ENCODE measurements at places on chromosomes 12 and 14.
A peak's percentile ranks its signal among the peaks of the same experiment; 100 is the strongest.

DNA sequence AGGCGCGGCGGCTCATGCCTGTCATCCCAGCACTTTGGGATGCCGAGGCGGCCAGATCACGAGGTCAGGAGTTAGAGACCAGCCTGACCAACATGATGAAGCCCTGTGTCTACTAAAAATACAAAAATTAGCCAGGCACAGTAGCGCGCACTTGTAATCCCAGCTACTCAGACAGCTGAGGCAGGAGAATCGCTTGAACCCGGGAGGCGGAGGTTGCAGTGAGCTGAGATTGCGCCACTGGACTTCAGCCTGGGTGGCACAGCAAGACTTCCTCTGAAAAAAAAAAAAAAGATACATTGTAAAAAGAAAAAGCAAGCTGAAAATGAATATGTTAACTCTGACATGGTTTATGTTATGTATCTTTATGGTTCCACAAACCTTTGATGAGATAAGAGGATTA is 33.6 kb downstream of the RPGRIP1 start:
- no peak for DNase-seq

GRCh38 chr12:26870491-26871419 is 37.8 kb upstream of the ITPR2 start:
- no peak for DNase-seq

- DNase-seq = no peak
Observed at GRCh38 chr12:46677749-46678148, 148.0 kb downstream of the SLC38A4 start.

DNA sequence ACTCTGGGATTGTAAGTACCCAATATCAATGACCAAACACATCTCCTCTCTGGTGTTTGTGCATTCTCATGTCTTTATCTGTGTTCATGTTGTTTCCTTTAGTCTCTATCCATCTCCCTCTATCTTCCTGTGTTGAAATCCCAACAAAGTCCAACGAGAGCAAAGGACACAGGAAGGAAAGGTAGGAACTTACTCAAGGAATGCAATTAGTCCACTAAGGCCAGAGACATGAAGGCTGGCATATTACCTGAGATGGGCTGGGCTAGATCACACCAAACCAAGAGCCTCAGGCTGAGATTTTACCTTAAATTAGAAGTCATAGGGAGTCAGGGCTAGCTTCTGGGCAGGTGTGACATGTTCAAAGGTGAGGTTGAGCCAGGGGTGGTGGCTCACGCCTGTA is 14.3 kb upstream of the LGALS3 start:
- DNase-seq = no peak

DNA sequence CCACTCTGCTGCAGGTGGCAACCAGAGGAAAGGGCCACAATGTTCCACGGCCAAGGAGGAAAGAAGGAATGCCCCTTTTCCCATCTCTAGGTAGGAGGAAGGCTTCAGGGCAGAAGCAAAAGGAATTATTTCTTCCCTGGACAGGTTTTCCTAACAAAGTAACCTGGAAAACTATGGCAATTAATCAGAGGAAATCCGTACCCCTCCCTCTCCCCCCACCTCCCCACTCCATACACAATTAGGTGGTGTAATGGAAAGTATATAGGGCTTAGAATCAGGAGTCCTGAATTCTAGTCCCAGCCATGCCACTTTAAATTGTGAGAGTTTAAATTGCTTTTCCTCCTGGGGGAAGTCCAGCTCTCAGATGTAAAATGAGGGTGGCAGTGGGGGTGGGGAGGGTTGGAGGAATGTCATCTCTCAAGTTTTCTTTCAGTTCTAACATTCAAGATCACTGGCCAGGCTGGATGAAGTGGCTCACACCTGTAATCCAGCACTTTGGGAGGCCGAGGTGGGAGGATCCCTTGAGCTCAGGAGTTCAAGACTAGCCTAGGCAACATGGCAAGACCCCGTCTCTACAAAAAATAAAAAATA is 1.7 kb downstream of the DHH start:
- DNase-seq = no peak

DNA sequence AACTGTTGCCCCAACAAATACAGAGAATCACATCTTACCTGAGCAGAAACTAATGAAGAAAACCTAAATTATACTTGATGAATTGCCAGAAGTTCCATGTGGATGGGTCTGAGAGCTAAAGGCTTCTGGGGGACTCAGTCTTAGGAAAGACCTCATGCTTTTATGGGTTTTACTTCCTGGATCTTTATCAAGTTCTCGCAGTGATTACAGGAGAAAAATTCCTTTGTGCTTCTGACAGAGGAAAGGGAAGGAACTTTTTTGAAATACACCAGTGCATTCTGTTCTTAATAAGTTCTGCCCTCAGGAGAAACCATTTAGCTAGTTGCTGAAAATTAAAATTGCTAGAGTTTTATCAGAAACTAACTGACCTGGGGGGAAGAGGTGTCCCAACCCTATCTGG is 203.9 kb upstream of the KITLG start:
- DNase-seq = no peak

DNA sequence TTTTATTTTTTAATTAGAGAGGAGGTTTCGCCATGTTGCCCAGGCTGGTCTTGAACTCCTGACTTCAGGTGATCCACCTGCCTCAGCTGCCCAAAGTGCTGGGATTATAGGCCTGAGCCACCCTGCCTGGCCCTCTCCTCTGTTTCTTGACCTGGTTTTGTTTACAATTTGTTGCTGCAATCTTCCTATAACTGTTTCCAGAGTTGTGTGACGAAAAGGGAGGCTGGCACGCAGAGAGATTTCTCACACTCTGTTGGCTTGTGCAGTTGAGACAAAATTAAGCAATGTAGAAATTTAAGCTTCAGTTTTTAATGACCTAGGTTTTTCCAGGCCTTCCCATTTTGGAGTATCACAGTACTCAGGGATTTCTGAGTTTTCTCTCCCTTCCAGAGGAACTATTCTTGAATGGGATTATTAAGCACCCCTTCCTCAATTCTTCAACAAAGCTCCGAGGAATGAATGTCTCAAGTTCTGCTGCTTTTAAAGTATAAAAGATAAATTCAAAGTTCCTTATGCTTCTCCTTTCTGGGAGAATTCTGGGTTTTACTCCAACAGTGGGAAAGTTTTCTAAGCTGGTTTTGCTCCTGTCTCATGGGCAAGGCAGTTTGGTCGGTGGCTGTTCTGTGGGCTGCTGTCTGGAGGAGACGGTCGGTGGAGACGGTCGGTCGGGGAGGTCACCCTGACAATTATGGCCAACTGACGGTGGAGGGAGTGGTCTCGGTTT is 20.4 kb upstream of the FOS start:
- no peak for DNase-seq

DNA sequence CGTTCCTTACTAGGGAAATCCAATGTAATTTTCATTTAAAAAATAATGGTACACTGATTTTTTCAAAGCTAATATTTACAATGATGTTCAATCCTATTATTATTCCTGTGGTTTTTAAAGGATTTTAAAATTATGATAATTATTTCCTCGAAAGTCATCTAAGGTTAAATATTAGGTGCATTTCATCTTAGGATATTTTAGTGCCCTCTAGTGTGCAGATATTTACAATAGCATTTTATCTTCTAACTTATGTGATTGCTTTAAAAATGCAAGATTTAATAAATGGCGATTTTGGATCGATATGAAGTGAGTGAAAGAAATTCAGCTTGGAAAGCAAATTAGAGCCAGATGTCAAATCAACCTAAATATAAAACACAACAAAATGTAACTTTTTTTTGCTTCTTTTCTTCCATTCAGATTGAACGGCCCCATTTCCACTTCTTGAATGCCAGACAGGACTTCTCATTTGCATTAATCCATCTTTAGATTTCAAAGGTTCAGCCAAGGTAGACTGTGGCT is 293.5 kb downstream of the SLC6A15 start:
- DNase-seq = no peak

DNA sequence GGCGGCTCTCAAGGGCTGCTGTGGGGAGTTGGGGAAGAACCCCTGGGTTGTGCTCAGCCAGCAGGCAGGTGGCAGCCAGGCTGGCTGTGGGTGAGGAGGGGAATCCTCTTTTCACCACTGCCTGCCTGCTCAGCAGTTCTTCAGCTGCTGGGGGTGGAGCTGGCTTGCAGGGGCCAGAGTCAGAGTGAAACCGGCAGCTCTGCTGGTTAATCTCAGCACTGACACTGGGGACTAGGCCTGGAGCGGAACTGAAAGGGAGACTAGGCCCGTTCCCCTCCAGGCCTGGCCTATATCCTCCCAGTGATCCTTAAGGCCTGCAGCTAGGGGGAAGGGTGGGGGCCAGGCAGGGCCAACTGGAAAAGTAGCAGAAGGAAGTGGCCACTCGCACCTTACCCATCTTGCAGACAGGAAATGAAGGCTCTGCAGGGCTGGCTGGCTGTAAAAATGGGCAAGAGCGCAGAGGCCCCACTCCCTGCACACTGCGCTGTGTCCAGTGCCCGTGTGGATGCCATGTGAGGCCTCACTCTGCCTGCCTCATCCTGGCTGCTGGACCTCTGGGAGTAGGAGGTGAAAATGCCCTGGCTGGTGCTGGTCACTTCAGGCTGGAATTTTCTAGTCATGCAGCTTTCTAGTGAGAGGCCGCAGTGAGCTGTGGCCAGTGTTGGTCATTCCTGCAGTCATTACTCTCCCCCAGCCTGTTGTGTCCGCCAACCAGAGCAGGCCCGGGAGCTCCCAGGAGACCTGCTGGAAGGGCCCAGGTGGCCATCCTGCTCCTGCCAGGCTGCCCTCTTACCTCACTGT is 39.4 kb downstream of the SH2B3 start:
- peak; percentile 51 for DNase-seq

DNA sequence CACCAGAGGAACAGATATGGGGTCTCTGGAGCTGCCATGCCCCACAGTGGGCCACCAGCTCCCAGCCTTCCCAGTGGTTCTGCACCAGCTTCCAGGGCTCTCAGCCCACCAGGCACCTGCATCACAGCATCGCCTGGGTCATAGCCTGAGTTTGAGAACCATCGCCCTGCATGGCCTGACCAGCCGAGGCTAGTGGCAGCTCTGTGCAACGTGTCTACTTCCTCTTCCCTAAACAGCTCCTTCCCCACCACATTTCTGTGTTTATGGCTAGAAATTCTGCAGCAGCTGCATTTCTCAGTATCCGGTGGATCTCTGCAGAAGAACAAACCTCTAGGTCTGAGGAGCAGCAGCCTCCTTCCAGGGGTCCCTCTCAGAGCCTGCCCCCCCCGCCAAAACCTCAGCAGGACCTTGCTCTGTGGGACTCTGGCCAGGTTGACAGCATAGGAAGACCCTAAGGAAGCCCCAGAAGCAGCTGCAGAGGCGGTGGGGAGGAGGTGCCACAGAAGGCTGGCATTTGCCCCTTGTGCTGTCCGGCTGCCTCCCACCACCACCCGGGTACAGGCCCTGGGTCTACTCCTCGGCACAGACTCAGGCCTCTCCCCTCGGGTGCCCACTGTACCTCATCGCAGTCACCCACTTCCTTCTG is 47.7 kb downstream of the PSMA6 start:
- DNase-seq = no peak

- DNase-seq = no peak
Observed at GRCh38 chr12:107196681-107197080, 103.3 kb upstream of the CRY1 start.

GRCh38 chr12:49665384-49665783 is 41.8 kb downstream of the FMNL3 start:
- no peak for DNase-seq

DNA sequence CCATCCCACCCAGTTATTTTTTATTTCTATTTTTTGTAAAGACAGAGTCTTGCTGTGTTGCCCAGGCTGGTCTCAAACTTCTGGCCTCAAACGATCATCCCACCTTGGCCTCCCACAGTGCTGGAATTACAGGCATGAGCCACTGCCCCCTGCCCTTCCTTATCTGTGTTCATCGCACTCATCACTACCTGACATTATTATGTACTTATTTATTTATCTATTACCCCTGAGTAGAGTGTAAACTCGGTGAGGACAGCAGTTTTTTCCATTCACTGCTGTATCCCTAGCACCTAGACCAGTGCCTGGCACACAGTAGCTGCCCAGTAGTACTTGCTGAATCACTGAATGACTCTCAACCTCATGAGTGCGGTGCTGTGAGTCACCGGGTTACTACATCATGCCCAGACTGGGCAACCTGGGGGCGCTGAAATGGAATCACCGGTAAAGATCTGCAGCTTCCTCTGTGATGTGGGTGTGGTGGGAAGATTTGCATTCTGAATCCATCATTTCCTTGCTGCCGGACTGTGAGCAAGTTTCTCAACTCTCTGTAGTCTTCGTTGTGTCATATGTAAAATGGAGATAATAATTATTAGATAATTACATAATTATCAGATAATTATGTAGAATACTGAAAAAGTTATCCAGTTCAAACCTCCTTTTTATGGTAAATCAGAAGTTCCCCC is 81.9 kb upstream of the USP44 start:
- DNase-seq = no peak

DNA sequence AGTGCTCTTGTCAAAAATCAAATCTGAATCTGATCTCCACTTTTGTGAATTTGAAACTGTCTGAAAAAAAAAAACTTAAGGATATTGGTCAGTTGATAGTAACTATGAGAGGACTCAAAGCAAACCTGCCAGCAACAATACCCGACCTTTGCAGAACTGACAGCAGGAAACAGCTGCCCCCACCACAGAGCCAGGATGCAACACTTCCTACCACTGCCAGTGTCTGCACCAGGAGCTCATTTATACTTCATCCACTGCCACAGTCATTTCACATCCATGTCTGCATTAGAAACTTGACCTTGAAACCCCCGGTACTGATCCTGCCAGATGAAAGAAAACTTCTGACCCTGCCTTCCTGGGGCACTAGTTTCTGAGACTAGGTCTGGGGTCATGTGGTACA is 27.4 kb upstream of the RXYLT1 start:
- no peak for DNase-seq

Measured in stimulated activated CD8-positive, alpha-beta memory T cell treated with anti-CD3 and anti-CD28 coated beads, Interleukin-15, amount 100 ng/mL, for 1 hour (primary cell).